Karpas-422 (cell line): ENCODE measurements at places on chromosomes 3 and 15.
A peak's percentile ranks its signal among the peaks of the same experiment; 100 is the strongest.

GRCh38 chr15:78983146-78983918 is 38.5 kb upstream of the CTSH start:
- no peak for DNase-seq

DNA sequence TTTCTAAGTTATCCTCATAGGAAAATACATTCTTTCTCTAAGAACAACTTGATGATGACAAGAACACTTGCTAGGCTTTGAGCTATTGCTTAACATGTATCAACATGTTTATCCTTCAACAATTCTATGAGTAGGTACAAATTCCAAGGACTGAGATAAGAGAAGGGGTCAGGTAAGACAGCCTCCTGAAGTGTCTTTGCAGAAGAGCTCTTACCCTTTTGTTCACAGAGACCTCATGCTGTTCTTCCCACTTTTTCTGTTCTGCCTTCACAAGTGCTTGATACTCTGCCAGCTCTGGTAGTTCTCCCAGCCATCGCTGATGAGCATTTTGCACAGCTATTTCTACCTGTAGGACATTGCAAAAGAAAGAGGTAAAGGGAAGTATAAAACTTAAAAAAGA is 50.9 kb downstream of the CEP152 start:
- DNase-seq, result no peak

GRCh38 chr3:22685597-22685996 is 517.5 kb upstream of the UBE2E2 start:
- no peak for DNase-seq

GRCh38 chr15:23566071-23566554 is 639 bp downstream of the MKRN3 start:
- peak; percentile 81 for DNase-seq

DNA sequence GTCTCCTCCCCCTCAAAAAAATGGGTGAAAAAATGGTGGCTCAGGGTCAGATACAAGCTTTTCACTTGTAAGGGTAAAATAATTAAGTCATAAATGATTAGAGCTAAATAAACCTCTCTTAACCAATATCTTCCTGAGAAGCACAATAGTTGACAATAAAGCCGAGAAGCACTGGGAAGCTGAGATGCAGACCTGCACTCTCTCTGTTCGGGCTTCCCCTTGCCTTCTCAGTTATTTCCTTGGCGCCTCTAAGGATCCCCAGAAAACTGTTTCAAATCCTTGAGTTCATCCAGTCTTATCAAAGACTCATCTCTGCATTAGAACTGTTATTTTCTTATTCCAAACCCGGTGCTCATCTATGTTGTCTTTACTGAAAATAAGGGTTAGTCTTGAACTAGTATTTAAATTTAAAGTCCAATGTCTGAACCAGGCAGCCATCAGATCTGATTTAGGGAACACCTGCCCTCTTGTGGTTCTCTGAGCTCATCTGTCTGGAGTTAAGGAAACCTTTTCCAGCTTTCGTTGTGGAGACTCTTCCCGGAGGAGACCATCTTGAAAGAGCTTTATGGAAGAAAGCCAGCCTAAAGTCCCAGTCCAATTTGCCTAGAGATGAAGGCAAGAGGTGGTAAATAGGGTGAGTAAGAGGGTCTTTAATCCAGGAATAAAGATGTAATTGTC is 256.4 kb upstream of the MCTP2 start:
- no peak for DNase-seq

DNA sequence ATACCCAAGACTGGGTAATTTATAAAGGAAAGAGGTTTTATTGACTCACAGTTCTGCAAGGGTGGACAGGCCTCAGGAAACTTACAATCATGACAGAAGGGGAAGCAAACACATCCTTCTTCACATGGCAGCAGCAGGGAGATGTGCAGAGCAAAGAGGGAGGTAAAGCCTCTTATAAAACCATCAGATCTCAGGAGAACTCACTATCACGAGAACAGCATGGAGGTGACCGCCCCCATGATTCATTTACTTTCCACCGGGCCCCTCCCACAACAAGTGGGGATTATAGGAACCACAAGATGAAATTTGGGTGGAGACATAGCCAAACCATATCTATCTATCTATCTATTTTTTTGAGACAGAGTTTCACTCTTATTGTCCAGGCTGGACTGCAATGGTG is 5.4 kb downstream of the GDPGP1 start:
- no peak for DNase-seq

DNA sequence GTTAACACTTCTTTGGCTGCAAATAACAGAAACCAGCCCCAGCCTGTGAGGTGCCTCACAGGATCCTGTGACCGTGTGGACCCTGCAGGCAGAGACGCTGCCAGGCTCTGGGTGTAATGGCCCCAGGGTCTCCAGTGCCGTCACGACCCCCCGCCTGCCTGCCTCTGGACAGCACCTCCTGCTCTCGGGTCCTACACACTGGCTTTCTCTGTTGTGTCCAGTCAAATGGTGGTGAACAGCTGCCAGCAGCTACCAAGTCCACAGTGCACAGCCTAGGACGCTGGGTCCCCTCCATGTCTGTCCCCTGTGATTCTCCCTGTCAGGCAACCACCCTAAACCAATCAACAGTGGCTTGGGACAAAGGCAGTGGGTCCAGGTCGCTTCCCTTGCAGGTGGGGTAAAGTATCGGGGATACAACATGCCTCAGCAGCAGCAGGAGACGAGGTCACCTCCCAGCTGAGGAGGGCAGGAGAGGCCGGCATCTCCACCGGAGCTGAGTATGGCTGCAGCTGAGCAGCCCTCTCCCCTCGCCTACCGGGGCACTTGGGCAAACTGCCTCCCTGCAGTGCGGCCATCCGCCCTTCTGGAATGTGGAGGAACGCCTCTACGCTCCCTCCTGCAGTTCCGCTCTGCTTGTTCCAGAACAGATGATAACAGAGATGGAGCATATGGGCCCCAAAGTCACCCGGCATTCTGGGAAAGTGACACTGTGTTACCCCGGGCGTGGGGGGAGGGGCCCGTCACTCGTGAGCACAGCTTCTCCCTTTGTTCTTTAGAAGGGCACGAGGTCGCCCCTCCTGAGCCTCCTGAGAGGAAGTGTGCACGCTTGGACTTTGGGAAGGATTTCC is 21.1 kb upstream of the SKOR1 start:
- no peak for DNase-seq

- DNase-seq, result no peak
These were observed 121.9 kb upstream of the PHLDB2 start for GRCh38 chr3:111737047-111737705.

DNA sequence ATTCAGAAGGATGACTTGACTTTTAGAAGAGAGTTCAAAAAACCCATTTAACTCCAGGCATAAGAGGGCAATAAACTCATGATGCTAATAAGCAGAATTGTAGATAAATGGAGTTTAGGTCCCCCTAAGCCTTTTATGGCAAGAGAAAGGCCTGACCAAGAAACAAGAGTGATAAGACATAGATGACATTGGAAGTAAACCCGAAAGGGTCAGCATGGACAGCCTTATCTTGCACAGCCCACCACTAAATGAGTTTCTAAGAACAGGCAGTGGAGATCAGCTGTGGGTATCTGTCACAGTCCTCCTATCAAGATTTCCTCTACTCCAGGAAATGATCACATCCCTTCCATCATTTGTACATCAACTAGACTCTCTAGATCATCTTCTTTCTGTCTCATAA is 457.9 kb upstream of the ADAMTS9 start:
- DNase-seq, result no peak

- DNase-seq, result no peak
These were observed 65.3 kb downstream of the FAIM start for GRCh38 chr3:138673641-138674530.

GRCh38 chr3:57749542-57749941 is 6.6 kb upstream of the SLMAP start:
- no peak for DNase-seq

DNA sequence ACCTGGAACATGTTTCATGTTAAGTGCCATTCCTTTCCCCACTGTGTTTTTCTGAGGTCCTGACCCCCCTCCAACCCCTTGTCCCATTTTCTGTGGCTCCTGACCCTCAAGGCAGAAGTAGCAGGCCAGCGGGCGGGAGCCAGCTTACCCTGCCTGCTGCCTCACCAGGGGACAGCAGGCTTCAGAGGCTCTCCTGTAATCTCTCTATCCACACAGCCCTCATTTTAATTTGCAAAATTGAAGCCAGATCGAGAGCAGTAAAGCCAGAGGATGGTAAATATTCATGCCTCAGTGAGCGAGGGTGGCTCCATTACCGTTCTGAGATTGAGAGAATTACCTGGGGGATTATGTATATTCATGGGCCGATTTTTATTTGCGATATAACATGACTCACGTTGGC is 147.6 kb downstream of the DNAJB8 start:
- DNase-seq, result no peak

DNA sequence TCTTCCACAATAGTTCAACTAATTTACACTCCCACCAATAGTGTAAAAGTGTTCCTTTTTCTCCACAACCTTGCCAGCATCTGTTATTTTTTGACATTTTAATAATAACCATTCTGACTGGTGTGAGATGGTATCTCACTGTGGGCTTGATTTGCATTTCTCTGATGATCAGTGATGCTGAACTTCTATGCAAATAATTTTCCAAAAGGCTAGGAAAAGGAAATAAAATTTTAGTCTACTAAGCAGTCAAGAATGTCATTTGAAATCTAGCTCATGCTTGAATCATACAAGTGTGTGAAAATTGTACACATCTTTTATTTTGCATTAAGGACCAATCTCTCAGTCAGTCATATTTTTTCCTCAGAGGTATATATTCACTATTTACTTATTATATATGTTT is 101.7 kb upstream of the UBP1 start:
- DNase-seq, result peak; percentile 70

DNA sequence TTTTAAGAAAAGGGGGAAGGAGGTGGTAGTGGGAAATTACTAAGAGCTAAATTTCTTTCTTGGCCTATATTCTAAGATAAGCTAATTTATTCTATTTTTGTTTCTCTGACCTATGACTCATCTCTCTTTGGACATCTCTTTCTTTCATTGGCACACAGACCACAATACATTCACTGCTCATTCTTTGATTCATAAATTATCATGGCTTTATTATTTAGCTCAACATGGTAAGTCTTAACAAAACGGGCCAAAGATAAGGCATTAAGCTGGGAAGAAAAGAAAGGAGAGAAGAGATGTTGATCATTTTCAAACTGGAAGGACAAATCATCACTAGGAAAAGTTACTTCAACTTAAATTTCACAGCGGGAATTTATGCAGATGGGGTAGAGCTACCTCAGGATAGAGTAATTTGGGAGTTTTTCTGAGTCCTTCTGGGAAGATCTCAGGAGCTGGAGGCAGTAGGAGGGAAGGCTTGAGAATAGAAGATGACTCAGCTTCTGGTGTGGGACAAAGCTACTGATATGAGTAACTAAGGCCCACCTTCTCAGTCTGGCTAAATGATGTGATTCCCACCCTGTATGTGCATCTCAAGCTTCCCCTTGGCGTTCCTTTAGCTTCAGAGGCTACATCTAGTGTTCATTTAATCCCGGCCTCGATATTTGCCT is 7.5 kb upstream of the ALCAM start:
- no peak for DNase-seq

DNA sequence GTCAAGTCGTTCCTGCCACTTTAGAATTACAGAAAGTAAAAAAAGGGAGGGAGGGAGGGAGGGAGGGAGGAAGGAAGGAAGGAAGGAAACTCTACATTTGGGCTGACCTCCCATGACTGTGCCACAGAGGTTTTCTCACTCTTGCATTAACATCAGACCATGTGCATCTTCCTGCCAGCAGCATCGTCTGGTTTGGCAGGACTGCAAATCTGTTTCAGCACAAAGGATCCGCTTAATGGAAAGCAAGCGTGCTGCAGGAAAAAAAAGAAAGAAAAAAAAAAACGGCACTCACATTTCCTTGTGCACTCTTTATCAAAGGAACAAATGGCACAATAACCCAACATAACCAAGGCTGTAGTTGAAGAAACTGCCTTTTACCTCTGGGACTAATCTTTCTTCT is 148.8 kb upstream of the HES1 start:
- no peak for DNase-seq

DNA sequence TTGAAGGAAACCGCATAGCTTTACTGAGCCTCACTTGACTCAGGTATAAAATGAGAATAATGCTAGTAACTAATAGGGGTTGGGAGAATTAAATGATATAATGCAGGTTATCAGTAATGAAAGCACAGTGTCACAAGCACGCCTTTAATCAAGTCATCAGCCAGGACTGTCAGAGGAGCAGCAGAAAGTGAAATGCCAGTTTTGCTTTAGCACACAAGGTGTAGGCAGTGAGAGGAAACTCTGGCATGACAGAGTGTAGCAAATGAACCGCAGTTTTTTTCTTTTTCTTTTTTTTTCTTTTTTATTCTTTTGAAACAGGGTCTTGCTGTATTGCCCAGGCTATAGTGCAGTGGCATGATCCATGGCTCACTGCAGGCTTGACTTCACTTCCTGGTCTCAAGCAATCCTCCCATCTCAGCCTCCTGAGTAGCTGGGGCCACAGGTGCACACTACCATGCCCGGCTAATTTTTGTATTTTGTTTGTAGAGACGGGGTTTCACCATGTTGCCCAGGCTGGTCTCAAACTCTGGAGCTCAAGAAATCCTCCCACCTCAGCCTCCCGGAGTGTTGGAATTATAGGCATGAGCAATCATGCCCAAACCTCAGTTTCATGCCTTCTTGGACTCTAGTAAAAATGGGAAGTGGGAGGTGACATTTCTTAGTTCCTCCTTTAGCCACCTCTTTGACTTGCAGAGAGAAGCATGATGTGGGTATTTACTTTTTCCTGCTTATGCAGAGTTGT is 9.7 kb upstream of the SCAANT1 start:
- peak; percentile 73 for DNase-seq

- no peak for DNase-seq
These were observed 146.7 kb downstream of the NR2E3 start for GRCh38 chr15:71957026-71957425.

GRCh38 chr15:68608206-68608843 is 29.5 kb downstream of the CORO2B start:
- DNase-seq, result no peak

GRCh38 chr3:167885277-167885676 is 149.8 kb downstream of the SERPINI1 start:
- DNase-seq, result peak; percentile 38

GRCh38 chr3:188049606-188050530 is 104.1 kb upstream of the LPP start:
- DNase-seq, result peak; percentile 54

GRCh38 chr15:61195116-61196002 is 33.7 kb downstream of the RORA start:
- peak; percentile 76 for DNase-seq
